ENCODE measurements at places on chromosomes 2 and 18.

DNA sequence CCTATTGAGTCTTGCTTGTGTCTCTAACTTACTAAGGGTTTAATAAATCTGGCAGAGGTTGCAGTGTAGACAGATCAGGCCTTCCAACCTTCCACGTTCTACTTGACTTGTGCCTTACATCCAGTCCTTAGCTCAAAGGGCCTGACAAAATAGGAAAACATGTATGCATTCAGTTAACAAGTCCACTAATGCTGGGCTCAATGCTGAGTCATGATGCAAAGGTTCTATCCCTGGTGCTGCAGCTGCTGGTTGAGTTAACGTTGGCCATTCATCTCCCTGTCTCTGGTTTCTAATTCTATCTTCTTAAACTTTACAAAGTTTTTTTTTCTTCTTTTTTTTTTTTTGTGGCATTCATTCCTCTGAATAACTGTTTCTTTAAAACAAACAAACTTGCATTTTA lies 46.3 kb upstream of the ITGB6 start:
- DNase-seq, result peak; percentile 26

DNA sequence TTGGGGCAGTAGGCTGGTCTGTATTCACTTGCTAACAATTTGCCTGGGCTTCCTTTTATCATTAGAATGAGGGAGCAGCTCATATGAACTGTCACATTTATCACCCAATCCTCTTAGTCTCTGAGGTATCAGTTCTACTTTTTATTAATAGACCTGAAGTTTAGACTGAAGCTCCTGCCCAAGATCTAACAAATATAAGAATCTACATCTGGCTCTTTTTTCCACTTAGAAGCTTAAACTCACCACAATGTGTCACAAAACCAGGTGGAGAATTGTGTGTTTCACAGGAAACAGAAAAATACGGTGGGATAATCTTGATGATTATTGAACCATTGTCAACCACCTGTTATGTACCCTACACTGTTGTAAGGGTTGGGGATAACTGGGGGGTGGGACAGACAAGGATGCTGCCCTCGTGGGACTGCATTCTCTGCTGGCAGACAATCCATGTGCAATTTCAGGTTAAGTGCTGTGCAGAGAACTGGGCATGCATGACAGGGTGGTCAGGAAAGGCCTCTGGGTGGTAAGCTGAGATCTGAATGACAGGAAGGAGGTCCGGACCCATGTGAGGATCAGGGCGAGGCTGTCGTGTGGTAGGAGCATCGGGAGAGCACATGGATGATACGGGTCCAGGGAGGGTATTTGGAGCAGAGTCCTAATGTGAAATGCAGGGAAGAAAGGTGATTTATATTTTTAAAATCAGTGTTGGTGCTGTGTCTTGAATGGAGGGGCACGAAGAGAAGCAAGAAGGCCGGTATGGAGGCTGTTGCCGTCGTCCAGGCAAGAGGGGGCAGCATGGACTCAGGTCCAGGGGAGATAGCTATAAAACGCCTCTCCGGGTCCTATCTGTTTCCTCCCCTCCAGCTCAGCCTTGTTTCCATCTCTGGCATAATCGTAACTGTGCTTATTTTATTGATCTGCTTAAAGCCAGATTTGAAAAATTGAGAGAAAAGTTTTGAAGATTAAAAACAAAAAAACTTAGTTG lies 17.6 kb downstream of the MYL12B start:
- peak; percentile 39 for DNase-seq

DNA sequence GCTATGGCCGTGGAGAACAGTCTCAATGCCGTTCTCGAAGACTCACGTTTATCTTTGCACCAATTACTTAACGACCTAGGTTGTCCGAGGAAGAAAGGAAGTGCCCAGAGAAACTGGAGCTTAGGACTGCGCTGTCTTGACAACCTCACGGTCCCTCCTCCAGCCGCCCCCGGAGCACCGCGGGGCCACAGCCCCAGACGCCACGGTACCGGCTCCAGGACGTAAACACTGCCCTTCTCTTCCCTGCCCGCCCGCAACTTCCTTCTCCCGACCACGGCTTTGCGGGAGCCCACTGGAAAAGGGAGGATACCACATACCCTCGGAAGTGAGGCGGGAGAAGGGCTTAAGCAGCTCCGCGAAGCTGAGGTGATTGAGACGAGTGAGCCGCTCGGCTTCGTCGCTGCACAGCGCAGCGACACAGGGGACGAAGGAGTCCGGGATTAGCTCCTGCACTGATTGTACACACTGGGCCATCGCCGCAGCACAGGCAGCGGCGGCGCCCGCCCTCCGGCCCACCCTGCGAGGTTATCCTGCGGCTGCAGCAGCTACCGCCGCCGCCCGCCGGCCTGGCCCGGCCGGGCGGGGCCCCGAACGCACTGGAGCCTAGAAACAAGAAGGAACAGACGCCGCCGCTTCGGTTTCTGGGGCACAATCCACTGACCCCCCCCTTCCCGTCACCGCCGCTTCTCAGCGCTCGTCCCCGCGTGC lies 483 bp downstream of the TRAPPC8 start:
- peak; percentile 73 for DNase-seq

- DNase-seq, result no peak
These were observed 123.0 kb downstream of the CYP26B1 start for GRCh38 chr2:72024451-72025175.
